PC-9 (cell line): ENCODE measurements at places on chromosomes 12 and 14. TPM values are rescaled to one million over a fixed set of nuclear protein-coding genes. Genes with fewer than 3 reads are reported as not detected.

- H3K4me3 ChIP-seq = no peak overlapping the region
- H3K27me3 ChIP-seq = no peaks in the 10 kb centered on the region
- H3K4me1 ChIP-seq = no peaks in the 10 kb centered on the region
- no peak for DNase-seq
- no peaks in the 10 kb centered on the region for H3K36me3 ChIP-seq
- H3K27ac ChIP-seq = no peak overlapping the region
These were observed 305.7 kb upstream of the SSTR1 start for GRCh38 chr14:37901978-37902377.

- no peaks in the 10 kb centered on the region for H3K36me3 ChIP-seq
- peaks cover 38% of the 10 kb centered on the region for H3K4me1 ChIP-seq
- H3K4me3 ChIP-seq = peak overlapping the region; percentile 42; the same call in 1 of the 2 replicates
- H3K27me3 ChIP-seq = no peaks in the 10 kb centered on the region
These were observed 798 bp upstream of the RASAL1 start for GRCh38 chr12:113136128-113136989.

DNA sequence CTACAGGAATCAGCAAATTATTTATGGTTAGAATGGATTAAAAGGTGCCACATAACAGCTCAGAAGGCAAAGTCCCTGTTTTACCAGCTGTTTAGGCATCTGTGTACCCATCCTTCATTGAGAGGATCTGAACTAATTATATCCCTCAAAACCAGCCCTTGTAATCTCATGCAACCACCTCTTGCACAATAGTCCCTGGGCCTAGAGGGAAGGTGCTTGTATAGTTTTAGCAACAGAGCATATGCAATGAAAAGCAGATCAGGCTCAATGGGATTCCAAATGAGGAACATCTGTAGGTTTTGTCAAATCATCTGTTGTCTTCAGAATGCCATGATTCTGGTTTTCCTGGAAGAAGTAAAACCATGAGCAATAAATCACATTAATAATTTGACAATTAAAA, 26.0 kb upstream of the GLIPR1L2 start:
- DNase-seq = no peak
- no peak overlapping the region for H3K27ac ChIP-seq
- H3K36me3 ChIP-seq = no peaks in the 10 kb centered on the region
- no peak overlapping the region for H3K4me3 ChIP-seq
- no peaks in the 10 kb centered on the region for H3K4me1 ChIP-seq

DNA sequence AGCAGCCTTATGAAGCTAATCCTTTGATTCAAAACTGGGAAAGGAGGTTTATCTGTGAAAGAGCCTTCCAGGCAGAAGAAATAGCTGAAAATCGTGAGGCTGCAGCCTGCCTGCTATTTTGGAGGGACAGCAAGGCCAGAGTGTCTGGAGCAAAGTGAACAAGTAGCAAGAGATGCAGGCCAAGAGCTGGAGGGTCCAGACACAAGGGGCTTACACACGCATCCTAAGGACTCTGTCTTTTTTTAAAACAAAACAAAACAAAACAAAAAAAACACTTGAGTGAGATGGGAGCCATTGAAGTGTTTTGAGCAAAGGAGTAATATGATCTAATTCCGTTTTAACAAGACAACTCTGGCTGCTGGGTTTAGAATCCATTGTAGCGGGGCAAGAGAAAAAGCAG, 76.4 kb upstream of the BCAT1 start:
- no peak overlapping the region for H3K27ac ChIP-seq
- no peaks in the 10 kb centered on the region for H3K27me3 ChIP-seq

The AQP2 gene
- total RNA-seq = not detected in 2 replicates

GRCh38 chr14:72332871-72333270, 400.6 kb downstream of the RGS6 start:
- peaks cover 36% of the 10 kb centered on the region for H3K27me3 ChIP-seq
- H3K4me3 ChIP-seq = no peak overlapping the region
- DNase-seq = no peak

GRCh38 chr12:74732826-74733225, 195.2 kb downstream of the ATXN7L3B start:
- H3K27ac ChIP-seq = no peak overlapping the region
- no peaks in the 10 kb centered on the region for H3K36me3 ChIP-seq
- H3K4me3 ChIP-seq = no peak overlapping the region
- H3K27me3 ChIP-seq = no peaks in the 10 kb centered on the region

GRCh38 chr12:104505095-104505818, 48.5 kb downstream of the CHST11 start:
- no peaks in the 10 kb centered on the region for H3K27me3 ChIP-seq
- no peaks in the 10 kb centered on the region; the same call in 1 of the 2 replicates for H3K36me3 ChIP-seq

- peaks cover 10% of the 10 kb centered on the region; the same call in 1 of the 2 replicates for H3K36me3 ChIP-seq
- H3K27ac ChIP-seq = no peak overlapping the region
- DNase-seq = no peak
- no peak overlapping the region for H3K4me3 ChIP-seq
- H3K4me1 ChIP-seq = peaks cover 36% of the 10 kb centered on the region
- no peaks in the 10 kb centered on the region for H3K27me3 ChIP-seq
These were observed 336.4 kb downstream of the PCNX1 start for GRCh38 chr14:71243697-71244096.

- DNase-seq = no peak
- H3K4me3 ChIP-seq = no peak overlapping the region
- H3K36me3 ChIP-seq = no peaks in the 10 kb centered on the region
- H3K27ac ChIP-seq = no peak overlapping the region
These were observed 234.0 kb upstream of the RPL10L start for GRCh38 chr14:46885566-46885965.

The SYCP3 gene
- total RNA-seq = 0.09 TPM in 1 of 2 replicates, not detected in the other

The TRMT61A gene
- 22.5 and 25.9 TPM in 2 replicates for total RNA-seq

The CLEC4D gene
- not detected in 2 replicates for total RNA-seq

The TMEM63C gene
- 2.1 and 2.2 TPM in 2 replicates for total RNA-seq

DNA sequence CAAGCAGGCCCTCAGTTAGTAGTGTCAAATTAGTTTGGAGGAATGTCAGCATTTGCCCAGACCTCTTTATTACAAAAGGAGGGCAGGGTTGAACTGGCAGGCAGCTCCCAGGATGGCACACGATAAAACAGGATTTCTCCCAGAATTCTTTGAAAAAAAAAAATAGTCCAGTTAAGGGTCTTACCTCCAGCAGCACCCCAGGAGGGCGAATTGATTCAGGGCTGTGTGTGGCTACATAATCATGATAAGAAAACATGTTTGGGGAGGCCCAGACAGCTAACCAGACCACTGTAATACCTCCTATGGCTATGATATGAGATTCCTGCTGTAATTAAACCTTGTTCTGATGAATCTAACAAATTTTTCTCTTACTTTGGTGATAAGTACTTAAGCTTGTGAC, 38.8 kb upstream of the NT5DC3 start:
- no peak for DNase-seq
- H3K27ac ChIP-seq = no peak overlapping the region
- no peaks in the 10 kb centered on the region for H3K36me3 ChIP-seq
- H3K4me1 ChIP-seq = peaks cover 7% of the 10 kb centered on the region; the same call in 1 of the 2 replicates
- no peak overlapping the region for H3K4me3 ChIP-seq

- H3K27me3 ChIP-seq = no peaks in the 10 kb centered on the region
- no peaks in the 10 kb centered on the region for H3K36me3 ChIP-seq
- H3K4me1 ChIP-seq = peaks cover 7% of the 10 kb centered on the region
- no peak overlapping the region for H3K27ac ChIP-seq
These were observed 5.6 kb upstream of the E2F7 start for GRCh38 chr12:77070800-77071449.

The C12orf54 gene
- not detected in 2 replicates for total RNA-seq

- no peak for DNase-seq
- H3K4me1 ChIP-seq = no peaks in the 10 kb centered on the region
- H3K27ac ChIP-seq = no peak overlapping the region
- no peak overlapping the region for H3K4me3 ChIP-seq
- no peaks in the 10 kb centered on the region for H3K27me3 ChIP-seq
These were observed 11.4 kb upstream of the RPLP0 start for GRCh38 chr12:120212301-120212700.
